ENCODE measurements at places on chromosomes 1 and 21.

DNA sequence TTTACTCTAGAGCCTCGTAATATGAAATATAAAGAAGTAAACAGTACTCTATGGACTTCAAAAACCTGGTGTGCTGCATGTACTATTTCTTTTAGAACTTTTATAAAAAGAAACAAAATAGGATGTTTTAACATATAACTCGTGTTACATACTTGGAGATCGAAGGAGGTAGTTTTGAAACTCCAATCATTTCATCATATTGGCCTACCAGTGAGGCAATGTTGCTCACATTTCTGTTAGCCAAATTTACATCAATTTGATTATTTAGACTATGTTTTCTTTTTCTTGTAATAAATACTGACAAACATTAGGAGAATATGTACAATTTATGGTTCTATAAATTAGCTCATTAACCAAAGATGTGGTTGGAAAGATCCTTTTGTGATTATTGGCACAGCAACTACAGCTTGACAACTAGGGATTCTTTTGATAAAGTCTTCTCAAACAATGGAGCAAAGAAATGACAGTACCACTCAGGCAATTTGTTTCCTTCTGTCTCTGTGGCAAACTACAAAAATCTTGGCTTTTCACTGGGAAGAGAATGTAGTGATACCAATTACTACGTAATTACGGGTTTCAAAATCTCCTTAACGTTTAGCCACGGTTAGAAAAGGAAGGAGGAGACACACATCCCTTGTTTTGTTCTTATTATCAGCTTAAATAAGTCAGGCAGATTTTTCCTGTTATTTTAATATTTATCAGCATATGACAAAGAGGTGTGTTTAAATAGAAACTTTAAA is 266.6 kb upstream of the SGIP1 start:
- H3K27ac ChIP-seq: no peak overlapping the region
- H3K4me1 ChIP-seq: peaks cover 6% of the 10 kb centered on the region
- H3K36me3 ChIP-seq: no peaks in the 10 kb centered on the region
- no peak overlapping the region for H3K4me3 ChIP-seq

GRCh38 chr1:9990944-9991343 is 6.1 kb upstream of the RBP7 start:
- no peaks in the 10 kb centered on the region for H3K4me1 ChIP-seq
- DNase-seq: no peak
- H3K27me3 ChIP-seq: no peaks in the 10 kb centered on the region
- H3K36me3 ChIP-seq: no peaks in the 10 kb centered on the region

DNA sequence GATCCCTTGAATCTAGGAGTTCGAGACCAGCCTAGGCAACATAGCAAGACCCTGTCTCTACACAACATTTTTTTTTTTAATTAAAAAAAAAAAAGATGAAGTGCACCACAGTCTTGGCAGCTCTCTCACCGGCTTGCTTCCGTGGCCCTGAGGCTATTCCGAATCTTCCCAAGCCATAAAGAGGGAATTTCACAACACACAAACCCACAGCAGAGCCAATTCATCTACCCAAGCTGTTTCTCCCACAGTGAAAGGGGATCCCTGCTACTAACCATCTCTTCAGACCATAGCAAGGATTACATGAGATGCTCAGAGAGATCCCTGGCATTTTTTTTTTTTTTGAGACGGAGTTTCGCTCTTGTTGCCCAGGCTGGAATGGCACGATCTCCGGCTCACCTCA is 8.3 kb upstream of the CHD5 start:
- H3K36me3 ChIP-seq: peaks cover 29% of the 10 kb centered on the region
- peaks cover 3% of the 10 kb centered on the region for H3K4me1 ChIP-seq
- no peak overlapping the region for H3K27ac ChIP-seq
- H3K4me3 ChIP-seq: no peak overlapping the region

GRCh38 chr1:203796236-203796605 is 798 bp downstream of the ZBED6 start:
- H3K4me1 ChIP-seq: peaks cover 2% of the 10 kb centered on the region
- DNase-seq: no peak
- H3K27me3 ChIP-seq: no peaks in the 10 kb centered on the region
- H3K27ac ChIP-seq: no peak overlapping the region
- H3K36me3 ChIP-seq: peaks cover 6% of the 10 kb centered on the region

GRCh38 chr1:30315185-30315960 is 408.0 kb downstream of the MATN1 start:
- no peak for DNase-seq
- no peaks in the 10 kb centered on the region for H3K36me3 ChIP-seq
- no peak overlapping the region for H3K27ac ChIP-seq
- no peaks in the 10 kb centered on the region for H3K4me1 ChIP-seq
- no peaks in the 10 kb centered on the region for H3K27me3 ChIP-seq
- H3K4me3 ChIP-seq: no peak overlapping the region

GRCh38 chr1:113199760-113200455 is 126.9 kb downstream of the LRIG2 start:
- peaks cover 5% of the 10 kb centered on the region for H3K4me1 ChIP-seq
- H3K36me3 ChIP-seq: no peaks in the 10 kb centered on the region
- no peak overlapping the region for H3K27ac ChIP-seq
- peak; percentile 31 for DNase-seq

GRCh38 chr1:26692793-26693490 is 2.9 kb upstream of the ARID1A start:
- H3K27me3 ChIP-seq: no peaks in the 10 kb centered on the region
- H3K27ac ChIP-seq: peak overlapping the region; percentile 4
- peak overlapping the region; percentile 37 for H3K4me3 ChIP-seq
- DNase-seq: peak; percentile 96
- no peaks in the 10 kb centered on the region for H3K4me1 ChIP-seq

DNA sequence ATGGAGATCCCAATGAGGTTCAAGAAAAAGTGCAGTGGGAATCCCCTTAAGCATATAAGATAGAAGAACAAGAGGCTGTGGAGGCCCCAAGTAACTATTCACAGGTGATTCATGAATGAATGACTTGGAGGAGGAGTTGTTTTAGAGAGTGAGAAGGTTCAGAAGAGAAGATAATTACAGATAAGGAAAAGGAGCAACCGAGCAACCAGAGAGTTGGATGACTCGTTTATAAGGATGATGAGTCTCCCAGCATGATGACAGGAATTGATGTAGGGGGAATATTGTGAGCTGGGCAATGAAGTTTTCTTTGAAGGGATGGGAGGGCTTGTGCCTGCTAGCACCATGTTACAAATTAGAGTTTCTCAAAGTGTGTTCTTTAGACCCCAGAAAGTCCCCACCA is 9.8 kb downstream of the C8A start:
- H3K4me1 ChIP-seq: no peaks in the 10 kb centered on the region
- H3K4me3 ChIP-seq: no peak overlapping the region
- no peaks in the 10 kb centered on the region for H3K27me3 ChIP-seq
- DNase-seq: no peak
- no peak overlapping the region for H3K27ac ChIP-seq

- no peaks in the 10 kb centered on the region for H3K36me3 ChIP-seq
- no peak overlapping the region for H3K27ac ChIP-seq
- no peak for DNase-seq
- H3K4me3 ChIP-seq: no peak overlapping the region
- no peaks in the 10 kb centered on the region for H3K27me3 ChIP-seq
Observed at GRCh38 chr1:207444514-207445217, 9.5 kb upstream of the CR2 start.

- no peak for DNase-seq
- no peak overlapping the region for H3K27ac ChIP-seq
- no peaks in the 10 kb centered on the region for H3K27me3 ChIP-seq
- H3K36me3 ChIP-seq: no peaks in the 10 kb centered on the region
- no peak overlapping the region for H3K4me3 ChIP-seq
- H3K4me1 ChIP-seq: peaks cover 19% of the 10 kb centered on the region
Observed at GRCh38 chr1:64539289-64539688, 69.4 kb downstream of the CACHD1 start.

DNA sequence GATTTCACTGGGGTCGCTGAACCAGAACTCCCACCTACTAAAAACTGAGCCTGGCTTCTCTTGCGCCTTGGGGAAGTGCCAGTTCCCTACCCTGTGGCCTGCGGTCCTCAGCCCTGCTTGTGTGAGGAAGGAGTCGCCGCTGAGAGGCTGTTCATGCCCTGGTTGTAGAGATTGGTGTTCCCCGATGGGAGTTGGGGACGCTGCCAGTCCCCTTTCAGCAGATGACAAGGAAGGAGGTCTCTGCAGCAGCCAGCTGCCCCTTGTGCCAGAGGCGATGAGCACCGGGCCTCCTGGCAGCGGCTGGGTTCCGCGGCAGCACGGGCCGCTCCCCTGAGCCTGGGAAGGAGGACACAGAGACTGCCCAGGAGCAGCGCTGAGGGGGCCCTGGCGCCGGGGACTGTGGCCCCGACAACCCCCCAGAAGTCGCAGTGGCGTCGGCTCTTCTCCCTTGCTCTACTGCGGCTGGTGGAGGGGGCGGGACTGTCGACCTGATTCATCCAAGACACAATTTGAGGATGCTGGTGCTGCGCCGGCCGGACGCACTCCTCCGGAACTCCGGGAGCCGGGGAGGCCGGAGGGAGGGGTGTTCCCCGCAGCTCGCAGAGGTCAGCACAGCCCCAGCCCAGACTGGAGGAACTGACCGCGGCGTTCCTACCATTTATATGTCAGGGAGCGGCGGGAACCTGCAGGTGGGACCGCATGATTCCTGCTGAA is 12.0 kb upstream of the ADORA3 start:
- DNase-seq: no peak
- no peaks in the 10 kb centered on the region for H3K27me3 ChIP-seq
- H3K4me1 ChIP-seq: peaks cover 2% of the 10 kb centered on the region
- no peak overlapping the region for H3K4me3 ChIP-seq

- no peaks in the 10 kb centered on the region for H3K36me3 ChIP-seq
- H3K4me3 ChIP-seq: no peak overlapping the region
Observed at GRCh38 chr1:68121536-68121935, 71.1 kb upstream of the DIRAS3 start.

DNA sequence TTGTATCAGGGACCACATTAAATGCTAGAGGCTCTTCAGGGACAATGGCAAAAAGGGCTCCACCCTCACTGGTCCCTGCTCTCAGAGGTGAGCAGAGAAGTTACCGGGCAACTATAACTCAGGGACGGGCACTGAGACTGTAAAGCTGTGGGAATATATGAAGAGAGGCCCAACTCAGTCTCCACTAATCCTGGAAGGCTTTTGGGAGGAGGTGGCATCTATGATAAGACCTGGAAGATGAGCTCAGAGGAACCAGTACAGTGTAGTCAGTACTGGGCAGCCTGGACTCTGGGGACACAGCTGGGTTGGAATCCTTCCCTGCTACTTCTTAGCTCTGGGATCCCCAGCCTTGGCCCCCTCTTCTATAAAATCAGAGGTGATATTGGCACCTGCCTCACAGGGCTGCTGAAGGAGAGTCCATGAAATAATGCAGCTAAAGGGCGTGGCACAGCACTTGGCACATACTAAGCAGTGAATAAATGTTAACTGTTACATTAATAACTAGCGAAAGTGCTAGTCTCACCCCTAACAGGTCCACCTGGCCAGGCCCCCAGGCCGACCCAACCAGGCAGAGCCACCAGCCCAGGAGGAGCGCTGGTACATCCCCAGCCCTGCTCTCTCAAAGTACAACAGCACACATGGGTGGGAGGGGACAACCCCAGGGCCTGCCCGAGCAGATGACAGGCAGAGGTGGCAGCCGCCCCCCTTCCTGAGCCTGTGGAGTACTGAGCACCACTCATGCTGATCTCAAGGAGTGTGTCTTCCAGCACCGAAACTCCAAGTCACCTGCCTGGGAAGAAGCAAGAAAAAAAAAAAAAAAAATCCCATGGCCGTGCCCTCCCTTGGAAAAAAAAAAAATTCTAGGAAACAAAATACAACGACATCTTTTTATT is 62.7 kb downstream of the CASZ1 start:
- H3K27ac ChIP-seq: no peak overlapping the region
- no peaks in the 10 kb centered on the region for H3K36me3 ChIP-seq
- H3K27me3 ChIP-seq: no peaks in the 10 kb centered on the region
- H3K4me3 ChIP-seq: no peak overlapping the region
- DNase-seq: no peak

DNA sequence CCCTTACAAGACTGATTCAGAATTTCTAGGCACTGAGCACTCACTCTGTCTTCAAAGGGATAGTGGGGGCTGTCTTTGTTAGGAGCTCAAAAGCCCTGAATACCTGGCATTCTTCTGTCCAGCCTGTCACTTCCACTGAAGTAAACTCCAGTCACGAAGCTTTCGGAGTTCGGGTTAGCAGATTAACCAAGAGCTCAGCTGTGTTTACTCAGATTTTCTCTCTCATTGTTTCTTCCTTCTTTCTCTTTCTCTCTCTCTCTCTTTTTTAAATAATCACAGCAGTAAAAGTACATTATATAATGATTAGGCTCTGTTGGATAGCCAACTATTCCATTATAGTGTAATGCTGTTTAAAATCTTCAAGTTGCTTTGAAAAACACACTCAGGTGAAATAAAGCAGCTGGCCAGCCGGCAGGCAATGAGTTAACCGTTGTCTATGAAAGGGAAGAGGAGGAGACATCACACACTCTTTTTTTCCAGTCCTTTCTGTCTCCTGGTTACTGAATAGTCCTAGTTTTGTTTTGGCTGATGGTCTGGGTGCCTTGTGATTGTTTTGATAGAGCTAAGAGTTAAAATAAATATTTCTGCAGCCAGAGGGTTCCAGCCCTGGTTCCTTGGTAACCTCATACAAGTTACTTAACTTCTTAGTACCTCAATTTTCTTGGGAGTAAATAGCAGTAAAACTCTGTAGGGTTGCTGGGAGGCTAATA is 89.8 kb downstream of the ADSS2 start:
- no peaks in the 10 kb centered on the region for H3K4me1 ChIP-seq
- no peaks in the 10 kb centered on the region for H3K27me3 ChIP-seq
- H3K36me3 ChIP-seq: no peaks in the 10 kb centered on the region

GRCh38 chr1:192787914-192788585 is 20.8 kb upstream of the RGS2 start:
- no peaks in the 10 kb centered on the region for H3K4me1 ChIP-seq
- no peaks in the 10 kb centered on the region for H3K36me3 ChIP-seq
- no peaks in the 10 kb centered on the region for H3K27me3 ChIP-seq
- no peak overlapping the region for H3K27ac ChIP-seq
- H3K4me3 ChIP-seq: no peak overlapping the region

DNA sequence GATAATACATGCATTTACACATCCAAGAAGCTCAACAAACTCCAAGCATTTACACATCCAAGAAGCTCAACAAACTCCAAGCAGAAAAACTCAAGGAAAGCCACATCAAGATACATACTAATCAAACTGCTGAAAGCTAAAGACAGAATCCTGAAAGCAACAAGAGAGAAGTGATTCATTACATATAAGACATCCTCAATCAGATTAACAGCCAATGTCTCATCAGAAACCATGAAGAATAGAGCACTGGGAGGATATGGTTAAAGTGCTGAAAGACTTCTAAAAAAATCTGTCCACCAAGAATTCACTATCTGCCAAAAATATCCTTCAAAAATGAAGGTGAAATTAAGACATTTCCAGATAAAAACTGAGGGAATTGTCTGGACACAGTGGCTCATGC is 45.7 kb upstream of the BATF3 start:
- no peaks in the 10 kb centered on the region for H3K36me3 ChIP-seq
- no peak overlapping the region for H3K27ac ChIP-seq
- no peak for DNase-seq
- H3K4me3 ChIP-seq: no peak overlapping the region
- no peaks in the 10 kb centered on the region for H3K27me3 ChIP-seq

- no peak overlapping the region for H3K27ac ChIP-seq
- H3K36me3 ChIP-seq: no peaks in the 10 kb centered on the region
- H3K27me3 ChIP-seq: no peaks in the 10 kb centered on the region
- no peaks in the 10 kb centered on the region for H3K4me1 ChIP-seq
- no peak for DNase-seq
- H3K4me3 ChIP-seq: no peak overlapping the region
Observed at GRCh38 chr21:16169102-16169511, 439.3 kb downstream of the USP25 start.

- H3K36me3 ChIP-seq: no peaks in the 10 kb centered on the region
- H3K4me1 ChIP-seq: no peaks in the 10 kb centered on the region
- no peak for DNase-seq
- H3K27me3 ChIP-seq: no peaks in the 10 kb centered on the region
Observed at GRCh38 chr1:31822766-31823165, 6.9 kb upstream of the SPOCD1 start.

Measured in iPS DF 6.9 (cell line).